ENCODE measurements at places on chromosomes 5 and 9. TPM values are rescaled to one million over a fixed set of nuclear protein-coding genes. Genes with fewer than 3 reads are reported as not detected.

ECM2 gene
- 14.9 TPM for polyA plus RNA-seq

FAM81B gene
- 3.8 TPM for polyA plus RNA-seq

PRDM9 gene
- polyA plus RNA-seq, result 0.15 TPM

IL9 gene
- not detected for polyA plus RNA-seq

MEGF10 gene
- 1.1 TPM for polyA plus RNA-seq

DTWD2 gene
- 14.1 TPM for polyA plus RNA-seq

- DNase-seq, result no peak
Measured at GRCh38 chr9:104854613-104855012, 73.3 kb downstream of the ABCA1 start.

- no peak for DNase-seq
Measured at GRCh38 chr5:125294844-125295243, 548.4 kb upstream of the ZNF608 start.

- DNase-seq, result no peak
Measured at GRCh38 chr5:96730586-96730985, 68.4 kb downstream of the CAST start.

DNA sequence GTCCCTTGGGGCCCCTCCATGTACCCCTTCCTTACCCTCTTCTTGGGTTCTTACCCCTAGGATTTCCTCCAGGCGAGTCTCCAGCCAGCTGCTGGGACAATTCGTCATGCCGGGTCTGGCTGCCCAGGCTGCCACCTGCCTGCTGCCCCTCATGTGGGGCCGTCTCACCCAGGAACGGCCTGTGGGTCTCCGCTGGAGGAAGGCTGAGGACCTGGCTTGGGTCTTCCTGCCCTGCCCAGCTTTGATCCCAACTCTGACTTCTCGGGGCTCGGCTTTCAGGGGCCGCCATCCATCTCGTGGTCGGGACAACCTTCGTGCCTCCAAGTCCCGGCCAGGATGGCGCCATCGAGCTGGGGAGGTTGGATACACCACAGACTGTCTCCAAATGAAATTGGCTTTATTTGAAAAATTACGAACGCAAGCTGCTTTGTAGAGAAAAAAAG, 38.1 kb downstream of the HMCN2 start:
- no peak for DNase-seq

DNA sequence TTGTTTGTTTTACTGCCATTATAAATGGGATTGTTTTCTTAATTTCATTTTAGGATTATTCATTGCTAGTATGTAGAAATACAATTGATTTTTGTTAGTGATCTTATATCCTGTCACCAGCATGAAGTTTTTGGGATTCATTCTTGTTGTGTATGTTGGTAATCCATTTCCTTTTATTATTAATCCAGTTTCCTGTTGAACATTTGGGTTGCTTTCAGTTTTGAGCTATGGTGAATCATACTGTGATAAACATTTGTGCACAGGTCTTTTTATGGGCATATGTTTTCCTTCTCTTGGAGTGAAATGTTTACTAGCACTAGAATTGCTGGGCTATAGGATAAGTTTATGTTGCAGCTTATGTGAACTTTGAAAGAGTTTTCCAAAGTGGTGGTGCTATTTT, 69.6 kb downstream of the MAN2A1 start:
- DNase-seq, result no peak

- no peak for DNase-seq
Measured at GRCh38 chr5:131605086-131605485, 29.9 kb downstream of the RAPGEF6 start.

GRCh38 chr9:83714329-83714728, 6.6 kb upstream of the UBQLN1 start:
- no peak for DNase-seq

- no peak for DNase-seq
Measured at GRCh38 chr9:98430535-98431292, 175.3 kb upstream of the TBC1D2 start.
